ENCODE measurements at places on chromosomes 3 and 15.

GRCh38 chr3:156691920-156692319 is 17.5 kb downstream of the TIPARP start:
- no peak for DNase-seq

DNA sequence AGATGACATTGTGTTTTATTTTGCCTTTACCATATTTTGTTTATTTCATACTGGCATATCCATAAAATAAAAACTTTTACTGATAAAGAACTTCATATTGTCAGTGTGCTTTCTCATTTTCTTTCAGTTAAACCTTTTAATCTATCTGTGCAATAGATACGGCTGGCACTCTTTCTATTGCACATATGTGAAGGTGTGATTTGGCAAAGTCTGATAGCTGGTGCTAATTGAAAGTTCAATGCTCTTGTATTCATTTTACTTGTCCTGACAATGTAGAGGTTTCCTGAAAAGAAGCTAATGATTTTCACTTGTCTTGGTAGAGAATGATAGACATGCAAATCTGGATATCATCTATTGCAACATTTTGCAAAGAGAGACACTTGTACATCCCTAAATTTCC is 467.0 kb downstream of the NSUN3 start:
- DNase-seq, result no peak

DNA sequence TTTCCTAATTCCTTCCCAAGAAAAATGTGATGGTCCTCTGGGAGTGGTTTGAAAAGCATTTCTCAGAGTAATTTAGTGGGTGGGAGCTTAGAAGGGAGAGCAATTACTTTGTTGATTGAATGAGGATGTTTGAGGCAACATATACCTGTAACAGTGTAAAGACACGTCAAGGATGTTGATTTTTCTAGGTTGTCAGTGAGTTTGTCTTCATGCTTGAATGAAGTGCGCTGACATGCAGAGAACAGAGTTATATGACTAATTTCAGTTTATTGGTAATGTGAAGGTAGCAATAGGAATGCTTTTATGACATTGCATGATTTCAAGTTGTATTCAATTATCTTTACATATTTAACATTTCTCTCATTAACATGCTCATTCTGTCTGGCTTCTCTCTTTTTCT is 286.9 kb downstream of the NFKBIZ start:
- DNase-seq, result no peak

GRCh38 chr3:30667280-30667651 is 60.9 kb downstream of the TGFBR2 start:
- no peak for DNase-seq

DNA sequence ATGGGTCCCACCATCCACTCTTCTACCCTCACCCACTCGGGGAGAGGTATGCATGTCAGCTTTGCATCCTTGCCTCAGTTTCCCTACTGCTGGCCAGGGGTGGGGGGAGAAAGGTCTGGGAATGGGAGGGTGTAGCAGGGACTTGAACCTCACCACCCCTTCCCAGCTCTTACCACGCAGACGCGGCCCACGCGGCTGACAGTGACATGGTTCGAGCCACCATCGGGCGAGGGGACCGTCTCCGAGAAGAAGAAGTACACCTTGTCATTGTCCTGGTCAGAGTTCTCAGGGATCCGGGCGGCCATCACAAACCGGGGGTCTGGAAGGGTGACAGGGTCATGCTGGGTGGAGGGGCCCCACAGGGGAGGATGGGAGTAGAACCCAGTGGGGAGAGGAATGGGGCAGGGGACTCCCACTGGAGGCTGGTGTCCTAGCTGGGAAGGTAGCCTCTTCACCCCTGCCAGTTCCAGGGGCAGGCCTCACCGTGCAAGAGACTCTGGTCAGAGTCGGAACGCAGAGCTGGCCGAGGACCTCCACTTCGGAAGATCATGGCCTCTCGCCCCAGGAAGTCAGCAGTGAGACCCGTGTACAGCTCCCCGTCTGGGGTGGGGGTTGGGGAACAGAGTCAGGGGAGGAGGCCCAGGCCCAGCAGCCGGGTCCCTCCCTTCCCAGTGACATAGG is 3.7 kb downstream of the SEMA3G start:
- DNase-seq, result peak; percentile 65

- DNase-seq, result no peak
These were observed 191.2 kb upstream of the PDZRN3 start for GRCh38 chr3:73815966-73816365.

DNA sequence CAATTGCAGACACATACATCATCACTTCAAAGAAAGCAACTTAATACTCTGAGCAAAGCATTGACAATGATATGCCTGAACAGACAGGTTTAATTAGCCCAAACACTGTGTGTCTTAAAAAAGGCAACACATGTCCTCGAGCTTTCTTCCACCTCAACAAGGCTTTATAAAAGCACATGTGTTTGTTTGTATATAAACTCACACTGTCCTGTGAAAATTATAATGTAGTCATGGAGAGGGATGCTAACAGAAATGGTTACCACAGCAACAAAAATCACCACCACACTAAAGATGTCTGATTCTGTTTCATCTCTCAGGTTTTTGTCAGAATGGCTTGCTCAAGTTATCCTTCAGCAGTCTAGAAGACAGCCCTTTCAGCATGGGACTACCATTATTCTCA is 314.7 kb downstream of the MAGI1 start:
- no peak for DNase-seq

- DNase-seq, result no peak
These were observed 22.0 kb upstream of the LOXL1 start for GRCh38 chr15:73904026-73904815.

DNA sequence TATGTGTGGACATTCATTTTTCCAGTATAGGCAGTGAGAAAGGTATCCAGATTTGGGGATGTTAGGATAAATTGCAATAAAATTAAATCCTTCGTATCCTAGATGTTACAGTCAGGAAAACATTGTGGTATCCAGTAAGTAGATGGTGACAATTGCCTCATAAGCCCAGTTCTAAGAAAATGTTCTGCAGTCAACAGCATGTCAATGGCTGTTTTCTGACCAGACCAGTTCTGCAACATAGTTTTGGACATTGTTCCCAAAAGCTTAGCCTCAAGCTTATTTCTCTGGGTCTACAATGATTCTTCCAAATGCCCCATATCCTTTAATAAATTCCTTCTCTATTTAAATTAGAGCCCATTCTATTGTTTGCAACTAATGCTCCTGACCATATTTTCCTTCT is 480.7 kb downstream of the FHIT start:
- DNase-seq, result no peak

GRCh38 chr15:84814916-84815315 is 2.2 kb upstream of the ALPK3 start:
- no peak for DNase-seq

GRCh38 chr15:60414016-60414682 is 16.4 kb upstream of the ANXA2 start:
- DNase-seq, result no peak

- no peak for DNase-seq
These were observed 7.1 kb upstream of the EEFSEC start for GRCh38 chr3:128146201-128146600.

GRCh38 chr3:59436164-59436958 is 386.5 kb upstream of the CFAP20DC start:
- DNase-seq, result no peak

- DNase-seq, result no peak
These were observed 29.1 kb upstream of the SCG3 start for GRCh38 chr15:51652084-51652668.

- no peak for DNase-seq
These were observed 5.2 kb downstream of the CDHR4 start for GRCh38 chr3:49794431-49794830.

DNA sequence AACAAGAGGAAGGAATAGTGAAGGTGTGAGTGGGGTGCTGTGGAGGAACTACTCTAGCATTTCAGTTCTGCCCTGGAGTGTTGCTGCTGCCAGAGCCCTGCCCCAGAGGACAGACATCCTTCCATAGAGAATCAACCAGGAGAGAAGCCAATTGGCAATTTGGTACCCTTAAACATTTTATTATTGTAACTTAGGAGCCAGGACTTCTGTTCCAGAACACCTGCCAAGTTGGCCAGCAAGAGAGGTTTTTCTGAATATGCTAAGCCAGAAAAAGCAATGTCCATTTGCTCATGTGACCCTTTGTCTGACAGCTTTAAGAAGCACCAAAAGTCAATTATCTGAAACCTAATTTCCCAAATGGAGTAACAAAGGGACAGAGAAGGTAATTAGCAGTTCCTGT is 264.9 kb downstream of the MEX3B start:
- DNase-seq, result no peak

DNA sequence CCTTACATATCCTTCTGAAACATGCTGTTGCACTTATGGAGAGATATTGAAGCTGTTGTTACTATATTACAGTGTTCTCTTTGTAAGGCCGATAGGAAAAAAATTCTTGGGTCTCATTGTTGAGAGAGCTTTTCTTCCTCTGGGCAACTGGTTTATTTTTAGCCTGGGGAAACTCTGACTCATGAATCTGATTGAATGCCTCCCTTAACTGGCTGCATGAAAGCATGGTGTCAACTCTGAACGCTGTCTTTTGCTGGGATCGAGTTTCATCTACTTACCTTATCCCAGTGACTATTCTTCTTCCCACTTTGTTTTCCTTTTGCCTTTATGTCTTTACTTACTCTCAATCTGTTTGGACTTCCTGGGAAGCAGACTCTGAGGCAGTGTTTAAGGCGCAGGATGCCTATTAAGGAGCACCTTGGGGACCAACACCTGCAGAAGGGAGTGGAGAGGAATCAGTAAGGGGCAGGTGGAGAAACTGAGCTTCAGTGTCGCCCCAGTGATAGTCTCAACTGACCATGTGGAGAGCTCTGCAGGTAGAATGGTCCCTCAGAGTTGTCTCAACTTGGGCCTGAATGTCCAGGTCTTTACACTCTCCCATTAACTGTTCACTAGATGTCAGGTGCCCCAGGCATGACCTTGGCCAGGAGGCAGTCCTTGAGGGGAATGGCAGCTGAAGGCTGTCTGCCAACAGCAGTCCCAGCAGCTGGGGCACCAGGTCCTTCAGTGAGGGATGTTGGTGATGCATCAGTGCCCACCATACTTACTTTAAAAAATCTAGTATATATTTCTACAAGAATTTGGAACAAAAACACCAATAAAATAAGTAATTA is 88.9 kb upstream of the CCNL1 start:
- DNase-seq, result no peak

DNA sequence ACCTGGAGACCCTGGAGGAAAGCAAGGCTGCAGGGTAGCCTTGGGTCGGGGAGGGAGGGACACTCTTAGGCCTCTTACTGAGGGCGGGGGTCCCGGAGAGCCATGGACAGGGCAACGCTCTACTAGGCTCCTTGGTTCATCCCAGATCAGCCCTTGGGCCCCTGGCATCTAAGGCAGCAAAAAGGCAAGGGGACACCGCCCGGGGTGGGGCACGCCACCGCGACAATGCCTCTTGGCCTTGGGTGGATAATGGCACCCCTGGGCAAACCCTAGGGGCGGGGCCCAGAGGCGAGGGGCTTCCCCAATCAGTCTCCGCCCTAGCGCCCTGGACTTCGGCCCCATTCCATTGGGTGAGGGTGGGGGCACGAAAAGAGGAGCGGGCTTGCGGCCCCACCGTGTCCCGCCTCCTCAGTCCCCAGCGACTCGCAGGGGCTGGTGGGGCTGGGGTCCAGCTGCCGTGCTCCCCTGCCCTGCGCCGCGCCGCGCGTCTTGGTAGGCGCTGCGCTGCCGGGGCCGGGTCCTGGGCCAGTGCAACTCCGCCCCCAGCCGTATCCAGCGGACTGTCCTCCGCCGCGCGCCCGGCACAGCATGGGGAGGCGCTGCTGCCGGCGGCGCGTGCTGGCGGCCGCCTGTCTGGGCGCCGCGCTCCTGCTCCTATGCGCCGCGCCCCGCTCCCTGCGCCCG is at the start of gene CHST13:
CHST13 (plus strand) TSS at position 411 of the 684 bp plus-strand sequence; CDS start at position 589, 178 bp downstream.
- DNase-seq, result peak; percentile 34

- DNase-seq, result no peak
These were observed 17.3 kb upstream of the CDCP1 start for GRCh38 chr3:45163481-45163880.

DNA sequence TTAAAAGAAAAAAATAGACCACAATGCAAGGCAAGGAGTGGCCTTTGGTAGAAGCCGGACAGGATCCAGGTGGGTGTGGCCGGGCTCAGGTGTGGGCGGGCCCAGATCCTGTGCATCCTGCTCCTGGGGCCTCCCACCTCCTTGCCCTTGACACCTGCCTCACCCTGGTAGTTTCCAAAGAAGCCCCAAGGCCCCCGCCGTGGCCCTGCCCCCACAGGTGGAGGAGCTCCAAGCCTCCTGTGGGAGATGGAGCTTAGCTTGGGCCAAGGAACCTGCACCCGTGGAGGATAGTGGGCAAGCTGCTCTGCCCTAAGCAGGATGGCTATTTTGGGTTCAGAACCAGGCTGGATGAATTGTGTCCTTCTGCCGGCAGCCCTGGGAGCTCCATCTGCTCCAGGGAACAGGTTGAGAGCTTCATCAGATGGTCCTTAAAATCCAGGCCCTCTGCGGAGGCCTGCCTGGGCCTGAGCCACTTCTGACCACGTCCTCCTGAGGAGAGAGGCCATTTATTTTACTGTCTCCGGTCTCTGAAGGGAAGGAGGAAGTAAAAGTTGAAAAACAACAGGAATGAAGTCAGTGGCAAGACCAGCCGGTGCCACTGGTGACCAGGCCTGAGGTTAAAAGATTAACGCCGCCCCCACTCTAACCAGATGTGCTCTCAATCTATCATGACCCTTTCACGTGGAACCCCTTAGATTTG is 53.9 kb upstream of the KLF13 start:
- no peak for DNase-seq

- no peak for DNase-seq
These were observed 42.3 kb downstream of the RSRC1 start for GRCh38 chr3:158152186-158152585.

GRCh38 chr3:114698146-114699105 is 404.6 kb downstream of the TIGIT start:
- DNase-seq, result no peak

DNA sequence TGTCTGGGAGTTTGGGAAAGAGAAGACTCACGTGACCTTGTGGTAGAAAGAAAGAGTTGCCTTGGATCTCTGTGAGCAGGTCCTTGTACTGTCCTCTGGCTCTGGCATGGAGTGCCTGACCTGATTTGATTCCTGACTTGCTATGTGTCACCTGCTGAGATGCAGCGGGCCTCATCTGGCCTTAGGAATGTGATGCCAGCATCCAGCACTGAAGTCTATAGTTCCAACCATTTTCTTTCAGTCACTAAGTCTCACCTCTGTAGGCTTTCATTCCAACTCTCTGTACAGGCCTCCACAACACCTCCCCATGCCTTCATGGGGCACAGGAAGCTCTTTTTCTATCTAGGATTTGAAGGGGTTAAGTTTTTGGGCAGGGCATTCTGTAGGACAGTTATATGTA is 12.1 kb upstream of the OXSR1 start:
- no peak for DNase-seq

DNA sequence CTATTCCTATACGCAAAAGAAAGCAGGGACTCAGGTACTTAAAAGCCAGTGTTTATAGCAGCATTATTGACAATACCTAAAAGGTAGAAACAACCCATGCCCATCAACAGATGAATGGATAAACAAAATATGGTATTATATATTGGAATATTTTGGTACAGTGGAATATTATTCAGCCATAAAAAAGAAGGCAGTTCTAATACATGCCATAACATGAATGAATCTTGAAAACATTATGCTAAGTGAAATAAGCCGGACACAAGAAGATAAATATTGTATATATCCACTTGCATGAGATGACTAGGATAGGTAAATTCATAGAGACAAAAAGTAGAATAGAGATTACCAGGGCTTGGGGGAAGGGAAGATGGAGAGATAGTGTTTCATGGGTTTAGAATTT is 9.2 kb downstream of the FNDC3B start:
- DNase-seq, result no peak
